NCI-H1092 treated with DMSO at 0.1 percent for 48 hours (cell line): ENCODE measurements at places on chromosomes 1 and 21.

- DNase-seq, result no peak
Observed at GRCh38 chr1:239536165-239536849, 149.9 kb downstream of the CHRM3 start.

GRCh38 chr1:112356765-112357164 is 39.2 kb upstream of the CTTNBP2NL start:
- no peak for DNase-seq

DNA sequence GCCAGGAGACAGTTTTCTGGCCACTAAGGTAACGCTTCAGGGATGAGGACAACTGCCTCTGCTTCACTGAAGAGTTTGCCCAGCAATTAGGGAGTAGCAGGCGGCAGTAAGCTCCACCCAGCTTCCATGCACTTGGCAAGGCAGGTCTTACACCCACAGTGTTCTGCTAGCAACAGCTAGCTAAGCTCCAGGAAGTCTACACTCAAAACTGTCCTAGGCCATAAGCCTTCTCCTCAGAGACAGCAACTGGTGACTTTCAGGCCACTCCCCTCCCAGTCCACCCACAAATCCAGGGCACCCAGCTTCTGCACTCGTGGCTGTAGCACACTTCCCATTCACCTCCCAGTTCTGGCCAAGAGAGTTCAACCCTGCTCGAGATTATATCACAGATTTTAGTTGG is 47.3 kb downstream of the KMO start:
- no peak for DNase-seq

GRCh38 chr1:234699795-234700665 is 90.1 kb upstream of the IRF2BP2 start:
- DNase-seq, result no peak

DNA sequence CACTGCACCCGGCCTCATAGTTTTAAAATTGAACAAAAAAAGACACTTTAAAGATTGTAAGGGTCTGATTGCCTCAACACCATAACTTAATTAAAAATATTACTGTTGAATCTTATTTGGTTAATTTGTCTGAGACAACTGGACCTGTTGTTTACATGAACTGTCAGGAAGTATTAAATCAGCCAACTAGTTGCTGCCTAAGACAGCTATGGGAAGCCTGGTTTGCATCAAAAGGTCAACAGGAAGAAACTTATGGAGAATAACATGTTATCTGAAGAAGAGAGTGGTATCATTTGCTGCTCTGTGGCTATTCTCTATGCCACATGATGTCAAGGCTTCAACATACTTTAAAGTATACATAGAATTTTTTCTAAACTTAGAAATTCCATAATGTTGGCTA is 853.5 kb upstream of the ADAMTS5 start:
- no peak for DNase-seq

GRCh38 chr21:16117851-16118590 is 388.2 kb downstream of the USP25 start:
- DNase-seq, result no peak

DNA sequence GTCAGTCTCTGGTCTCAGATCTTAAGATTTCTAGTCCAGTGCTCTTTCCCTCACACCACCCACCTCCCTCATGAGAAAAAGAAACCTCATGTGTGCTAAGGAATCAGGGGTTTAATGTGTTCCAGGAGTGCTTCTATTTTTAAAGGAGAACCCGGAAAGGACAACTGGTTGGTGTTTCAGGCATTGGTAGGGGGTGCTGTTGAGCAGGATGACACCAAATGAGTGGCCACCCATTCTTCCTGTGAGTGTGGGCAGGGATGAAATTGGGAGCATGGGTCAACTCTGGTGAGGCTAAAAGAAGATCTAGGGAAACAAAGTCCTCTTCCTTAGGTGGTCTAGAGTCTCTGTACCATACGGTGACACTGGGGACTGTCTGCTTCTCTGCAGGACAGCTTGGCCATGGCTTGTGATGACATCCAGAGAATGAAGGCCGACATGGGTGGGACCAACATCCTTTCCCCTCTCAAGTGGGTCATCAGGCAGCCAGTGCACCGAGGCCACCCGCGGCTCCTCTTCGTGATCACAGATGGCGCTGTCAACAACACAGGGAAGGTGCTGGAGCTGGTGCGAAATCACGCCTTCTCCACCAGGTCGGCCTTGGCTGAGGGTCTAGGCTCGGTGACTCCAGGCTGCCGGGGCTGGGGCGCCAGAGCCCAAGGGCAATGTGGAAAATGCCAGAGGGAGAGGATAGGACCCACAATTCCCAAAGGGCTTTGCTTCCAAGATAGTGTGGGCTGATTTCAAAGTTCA is 39.3 kb downstream of the VWA5B1 start:
- DNase-seq, result no peak

GRCh38 chr21:25589887-25590286 is 17.4 kb downstream of the MRPL39 start:
- DNase-seq, result no peak

GRCh38 chr1:230861489-230861888 is 6.8 kb downstream of the C1orf198 start:
- DNase-seq, result no peak

GRCh38 chr1:236206548-236206947 is 64.2 kb downstream of the GPR137B start:
- no peak for DNase-seq

- no peak for DNase-seq
Observed at GRCh38 chr1:203668401-203668800, 41.8 kb downstream of the ATP2B4 start.

DNA sequence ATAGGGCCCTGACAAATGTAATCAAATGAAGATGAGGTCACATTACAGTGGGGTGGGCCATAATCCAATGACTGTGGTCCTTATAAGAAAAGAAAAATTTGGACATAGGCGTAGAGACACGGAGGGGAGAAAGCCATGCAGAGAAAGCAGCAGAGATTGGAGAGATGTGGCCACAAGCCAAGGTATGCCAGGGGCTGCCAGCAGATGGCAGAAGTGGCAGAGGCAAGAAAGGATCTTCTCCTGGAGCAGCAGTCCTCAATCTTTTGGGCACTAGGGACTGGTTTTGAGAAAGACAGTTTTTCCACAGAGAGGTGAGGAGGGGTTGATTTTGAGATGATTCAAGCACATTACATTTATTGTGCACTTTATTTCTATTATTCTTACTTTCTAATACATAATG is 355.1 kb downstream of the NPHP4 start:
- DNase-seq, result no peak

DNA sequence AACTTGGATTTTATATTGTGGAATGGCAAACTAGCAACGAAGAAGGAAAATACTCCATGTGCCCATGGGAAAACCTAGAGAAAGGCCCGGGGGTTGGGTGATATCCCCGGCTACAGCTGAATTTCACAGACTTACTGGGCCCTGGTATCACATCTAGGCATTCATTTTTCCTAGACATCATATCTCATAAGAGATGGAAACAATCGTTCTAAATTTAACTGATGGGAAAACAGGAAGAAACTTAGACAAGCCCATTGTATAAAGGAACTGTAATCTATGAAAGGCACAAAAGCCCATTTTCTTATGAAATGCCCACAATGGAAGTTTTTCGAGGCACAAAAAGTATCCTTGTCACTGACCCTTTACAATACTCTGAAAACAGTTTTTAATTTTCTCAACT is 407.9 kb upstream of the LYPLAL1 start:
- DNase-seq, result no peak

GRCh38 chr1:211479624-211480023 is 12.3 kb downstream of the RD3 start:
- DNase-seq, result no peak

DNA sequence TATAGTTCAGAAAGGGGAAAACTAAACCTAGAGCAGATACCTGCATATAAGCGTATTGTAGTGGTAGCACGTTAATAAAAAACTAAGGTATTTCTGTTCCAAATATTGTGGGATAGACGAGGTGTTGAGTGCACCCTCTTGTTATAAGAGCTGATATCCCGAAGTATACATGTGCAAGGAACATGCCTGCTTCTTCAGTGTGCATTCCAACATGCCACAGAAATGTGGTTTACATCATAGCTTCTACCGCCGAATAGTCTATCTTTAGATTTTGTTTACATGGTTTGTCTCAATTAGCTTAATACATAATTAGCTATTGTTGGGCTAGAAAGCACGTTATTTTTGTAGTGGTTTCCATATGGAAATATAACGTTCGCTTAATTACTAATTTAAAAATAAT is 2.2 kb downstream of the CHRM3 start:
- DNase-seq, result no peak

DNA sequence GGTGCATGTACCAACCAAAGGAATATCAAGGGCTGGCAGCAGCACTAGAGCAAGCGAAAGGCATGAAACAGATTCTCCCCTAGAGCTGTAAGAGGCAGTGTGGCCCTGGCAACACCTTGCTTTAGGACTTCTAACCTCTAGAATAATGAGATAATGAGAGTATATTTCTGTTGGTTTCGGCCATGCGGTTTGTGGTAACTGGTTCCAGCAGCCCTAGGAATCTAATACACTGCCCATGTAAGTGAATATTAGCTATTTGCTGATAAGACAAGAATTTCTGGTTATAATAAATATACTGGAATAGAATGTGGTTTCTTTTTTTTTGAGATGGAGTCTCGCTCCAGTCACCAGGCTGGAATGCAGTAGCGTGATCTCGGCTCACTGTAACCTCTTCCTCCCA is 199.4 kb downstream of the GABPA start:
- no peak for DNase-seq

- no peak for DNase-seq
Observed at GRCh38 chr1:41615981-41616380, 131.5 kb upstream of the EDN2 start.

DNA sequence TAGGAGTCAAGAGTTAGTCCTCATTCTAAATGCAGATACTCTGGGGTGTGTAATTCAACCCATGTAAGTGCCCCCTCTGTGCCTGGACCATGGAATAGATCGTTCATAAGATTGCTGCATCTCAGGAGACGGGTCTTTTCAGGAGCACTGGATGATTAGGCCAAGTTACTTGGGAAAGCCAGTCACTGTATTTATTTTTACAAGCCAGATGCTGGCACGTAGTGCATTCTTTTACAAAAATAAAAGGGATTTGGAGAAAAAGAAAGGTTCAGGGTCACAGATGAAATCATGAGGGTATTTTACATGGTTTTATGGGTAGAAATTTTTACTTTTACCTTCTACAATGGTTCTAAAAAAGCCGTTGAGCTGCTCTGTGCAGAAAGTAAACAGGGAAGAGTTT is 102.6 kb upstream of the UBE2U start:
- no peak for DNase-seq

DNA sequence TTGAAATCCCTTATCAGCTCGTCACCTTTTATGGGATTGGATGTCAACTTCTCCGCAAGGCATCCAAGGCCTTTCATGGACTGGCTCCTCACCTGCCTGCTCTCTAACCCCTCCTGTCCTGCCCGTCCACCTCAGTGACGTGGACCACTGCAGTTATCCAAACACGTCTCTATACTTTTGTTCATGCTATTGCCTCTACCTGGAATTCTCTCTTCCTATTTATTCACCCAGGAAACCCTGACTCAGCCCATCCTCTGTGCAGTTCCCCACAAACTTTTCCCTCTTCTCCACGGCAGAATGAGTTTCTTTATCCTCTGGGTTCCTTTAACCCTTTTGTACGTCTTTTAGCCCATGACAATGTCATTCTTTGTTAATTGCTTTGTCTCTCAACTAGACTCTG is 5.1 kb upstream of the UTP25 start:
- no peak for DNase-seq

GRCh38 chr1:84735483-84735882 is 45.2 kb upstream of the SSX2IP start:
- no peak for DNase-seq

DNA sequence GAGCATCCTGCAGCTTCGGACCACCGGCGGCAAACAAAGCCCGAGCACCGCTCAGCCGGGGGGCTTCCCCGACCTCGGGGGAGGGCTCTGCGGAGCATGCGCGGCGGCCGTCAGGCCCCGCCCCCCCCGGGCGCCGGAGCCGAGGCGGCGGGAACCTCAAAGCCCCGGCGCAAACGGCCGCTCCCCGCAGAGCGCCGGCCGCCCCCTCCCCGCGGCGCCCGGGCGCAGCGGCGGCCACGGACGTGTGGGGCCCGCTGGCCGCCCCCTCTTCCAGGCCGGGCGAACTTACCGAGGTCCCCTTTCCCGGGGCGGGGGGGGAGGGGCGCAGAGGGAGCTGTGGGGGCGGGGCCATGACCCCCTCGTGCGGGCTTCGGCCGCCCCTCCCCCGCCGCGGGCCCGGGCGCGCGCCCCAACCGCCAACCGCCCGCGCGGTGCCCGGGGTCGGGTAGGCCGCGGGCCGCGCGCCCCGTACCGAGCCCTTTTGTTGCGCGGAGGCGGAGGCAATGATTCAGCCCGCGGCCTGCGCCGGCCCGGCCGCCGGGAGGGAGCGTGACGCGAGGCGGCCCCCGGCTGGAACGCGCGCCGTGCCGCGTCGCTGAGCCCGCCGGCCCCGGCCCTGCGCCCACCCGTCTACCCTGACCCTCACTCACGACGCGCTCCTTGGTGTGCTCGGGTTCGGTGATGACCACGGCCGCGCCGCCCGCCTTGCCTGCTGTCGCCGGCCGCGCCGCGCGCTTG is 1.7 kb downstream of the RCC2 start:
- DNase-seq, result peak; percentile 59

DNA sequence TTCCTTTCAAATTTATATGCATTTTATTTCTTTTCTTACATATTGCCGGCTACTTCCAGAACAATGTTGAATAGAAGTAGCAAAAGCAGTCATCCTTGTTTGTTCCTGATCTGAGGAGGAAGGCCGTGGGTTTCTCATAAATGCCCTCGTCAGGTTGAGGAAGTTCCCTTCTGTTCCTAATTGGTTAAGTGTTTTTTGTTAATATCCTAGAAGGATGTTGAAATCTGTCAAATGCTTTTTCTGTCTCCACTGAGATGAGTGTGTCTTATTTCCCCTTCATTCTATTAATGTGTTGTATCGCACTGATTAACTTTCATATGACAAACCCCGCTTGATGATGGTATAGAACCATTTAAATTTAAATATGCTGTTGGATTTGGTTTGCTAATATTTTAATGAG is 15.4 kb downstream of the TTLL10 start:
- no peak for DNase-seq

GRCh38 chr1:24388331-24388885 is 25.2 kb downstream of the STPG1 start:
- DNase-seq, result no peak

GRCh38 chr1:53893999-53894636 is at the start of gene DIO1:
Gene DIO1 (plus strand): TSS chr1:53894187. CDS start chr1:53894211, 24 bp downstream.
- DNase-seq, result no peak

GRCh38 chr1:31757204-31757679 is 6.9 kb downstream of the ADGRB2 start:
- no peak for DNase-seq

- no peak for DNase-seq
Observed at GRCh38 chr21:43985690-43986251, 26.3 kb upstream of the TRAPPC10 start.

GRCh38 chr1:145995964-145996432 is 381 bp downstream of the TXNIP start:
- peak; percentile 45 for DNase-seq

- peak; percentile 89 for DNase-seq
Observed at GRCh38 chr1:37035796-37036666, 1.7 kb upstream of the GRIK3 start.

GRCh38 chr1:88800382-88801051 is 90.8 kb downstream of the GTF2B start:
- DNase-seq, result no peak

DNA sequence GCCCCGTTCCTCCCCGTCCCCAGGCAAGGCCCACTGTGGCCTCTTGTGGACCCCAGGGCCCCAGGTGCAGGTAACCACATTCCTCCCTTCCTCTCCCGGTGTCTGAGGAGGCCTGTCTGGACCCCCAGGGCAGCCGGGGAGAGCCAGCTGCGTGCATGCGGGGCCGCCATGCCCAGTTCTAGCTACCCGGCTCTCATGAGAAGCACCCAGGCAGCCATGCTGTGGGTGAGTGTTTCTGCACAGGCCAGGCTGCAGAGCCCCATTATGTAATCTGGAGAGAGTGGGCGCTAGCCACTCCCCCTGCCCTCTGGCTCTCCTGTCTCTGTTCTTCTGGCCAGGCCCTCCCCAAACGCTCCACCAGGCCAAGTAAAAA is 18.4 kb upstream of the PLEKHG5 start:
- DNase-seq, result peak; percentile 50
